ENCODE measurements at places on chromosomes 6 and 20.

DNA sequence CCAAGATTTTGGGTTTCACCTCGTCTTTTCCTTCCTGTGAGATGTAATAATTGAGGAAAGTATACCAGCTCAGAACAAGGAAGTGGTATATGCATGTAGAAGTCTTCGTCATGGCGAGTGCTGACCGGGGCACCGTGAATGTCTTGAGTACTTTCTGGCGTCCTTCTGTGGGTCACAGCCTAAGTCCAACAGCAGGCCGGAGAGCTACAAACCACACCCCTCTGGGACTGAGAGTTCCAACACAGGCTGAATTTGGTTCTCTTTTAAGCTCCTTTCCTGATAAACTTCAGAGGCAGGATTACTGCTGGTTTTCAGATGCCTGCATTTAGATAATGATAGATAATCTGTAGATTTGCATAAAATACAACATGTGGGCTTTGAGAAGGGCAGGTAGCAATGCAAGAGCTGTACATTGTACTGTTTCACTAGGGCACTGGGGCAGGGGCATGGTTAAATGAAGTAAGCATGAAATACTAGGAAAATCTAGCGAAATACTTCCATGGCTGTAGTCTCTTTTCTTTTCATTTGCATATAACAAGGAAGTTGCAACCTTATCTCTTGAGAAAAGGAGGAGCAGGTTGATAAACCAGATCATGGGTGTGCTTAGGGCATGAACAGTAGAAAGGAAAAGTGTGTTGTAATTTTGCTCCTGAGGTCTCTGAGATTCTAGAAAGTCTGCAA lies at the start of gene ADTRP:
ADTRP (minus strand) TSS at position 156 of the 681 bp plus-strand sequence; CDS start at position 112, 44 bp downstream.
- no peak for DNase-seq

- no peak for DNase-seq
Measured at GRCh38 chr6:99189823-99190721, 159.4 kb downstream of the FAXC start.

DNA sequence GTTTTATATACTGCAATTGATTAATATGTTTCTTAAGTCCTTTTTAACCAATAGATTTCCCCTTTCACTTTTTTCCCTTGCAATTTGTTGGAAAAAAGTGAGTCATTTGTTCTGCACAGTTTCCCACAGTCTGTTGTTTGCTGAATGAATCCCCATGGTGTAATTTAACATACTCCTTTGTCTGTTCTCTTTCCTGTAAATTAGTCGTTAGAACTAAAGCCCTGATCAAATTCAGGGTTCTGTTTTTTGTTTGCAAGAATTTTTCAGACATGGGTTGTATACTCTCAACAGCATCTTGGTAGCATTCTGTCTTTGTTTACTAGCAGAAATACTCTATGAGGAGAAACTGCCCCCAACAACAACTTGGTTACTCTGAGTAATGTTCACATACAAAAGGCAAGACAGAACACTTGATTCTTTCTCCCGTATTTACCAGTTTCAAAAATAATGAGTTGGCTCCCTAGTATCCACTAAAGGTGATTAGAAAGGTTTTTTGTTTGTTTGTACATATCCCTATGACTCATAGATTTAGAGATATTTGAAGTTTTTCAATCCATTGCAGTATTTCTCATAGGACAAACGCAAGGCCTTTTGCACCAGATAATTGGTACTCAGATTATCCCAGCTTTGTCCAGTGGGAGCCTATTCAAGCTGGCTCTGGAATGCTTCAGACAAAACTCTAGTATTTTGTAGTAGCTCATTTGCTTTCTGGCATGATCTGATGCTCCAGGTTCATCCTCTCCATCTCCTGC lies 16.5 kb downstream of the BLOC1S5 start:
- DNase-seq: no peak

DNA sequence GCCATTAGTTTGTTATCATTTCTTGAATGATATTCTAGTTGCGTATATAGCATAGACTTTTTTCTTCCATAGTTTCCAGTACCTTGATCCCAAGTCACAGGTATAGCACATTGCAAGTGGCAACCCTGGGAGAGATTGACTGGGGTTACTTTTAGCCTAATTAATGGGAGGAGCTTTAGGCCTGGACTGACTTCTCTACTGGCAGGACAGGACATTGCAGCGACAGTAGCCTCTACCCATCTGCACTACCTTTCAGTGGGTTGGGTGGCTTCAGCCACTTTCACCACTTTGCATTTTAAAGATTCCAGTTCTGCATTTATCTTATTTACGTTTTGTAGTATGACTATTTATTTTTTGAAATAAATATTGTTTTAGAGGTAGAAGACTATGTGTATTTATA lies 320.3 kb downstream of the RIMS1 start:
- no peak for DNase-seq

GRCh38 chr6:22656706-22657351 lies 87.5 kb downstream of the HDGFL1 start:
- DNase-seq: no peak

GRCh38 chr20:18284805-18285533 lies 3.4 kb upstream of the ZNF133 start:
- no peak for DNase-seq

- DNase-seq: no peak
Measured at GRCh38 chr6:11875325-11876109, 96.9 kb upstream of the ADTRP start.

Measured in esophagus squamous epithelium (tissue), 5 donors.